Frontal cortex (tissue), 4 donors: ENCODE measurements at places on chromosomes 11 and 22.

DNA sequence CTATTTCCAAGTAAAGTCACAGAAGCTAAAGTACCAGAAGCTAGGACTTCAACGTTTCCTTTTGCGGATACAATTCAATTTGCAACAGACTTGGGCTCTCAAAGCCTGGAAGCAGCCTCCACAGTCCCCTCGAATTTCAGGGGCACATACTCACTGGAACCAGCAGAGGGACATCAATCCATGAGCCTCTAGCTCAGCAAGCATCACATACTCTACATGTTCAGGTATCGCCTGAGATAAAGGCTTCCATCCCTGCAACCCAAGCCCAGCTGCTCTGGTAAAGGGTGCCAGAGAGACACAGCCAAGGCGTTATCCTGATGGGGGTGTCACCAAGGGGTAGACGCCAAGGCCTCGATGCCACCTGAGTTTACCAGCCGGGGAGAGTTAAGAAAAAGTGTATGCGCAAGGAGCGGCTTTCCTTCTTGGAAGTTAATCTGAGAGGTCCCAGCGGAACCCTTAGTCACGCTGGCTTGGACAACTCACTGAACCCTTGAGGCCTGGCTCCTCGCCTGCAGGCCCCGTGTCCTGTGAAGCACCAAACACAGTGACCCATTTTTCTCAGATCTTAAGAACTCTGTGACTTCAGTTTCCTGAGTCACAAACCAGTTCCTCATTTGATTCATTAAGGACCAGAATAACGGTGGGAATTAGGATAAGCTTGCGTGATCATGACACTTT is 13.0 kb downstream of the LTO1 start:
- no peak for DNase-seq

- DNase-seq: peak; percentile 12
Measured at GRCh38 chr22:30005213-30005857, 74.9 kb upstream of the HORMAD2 start.

DNA sequence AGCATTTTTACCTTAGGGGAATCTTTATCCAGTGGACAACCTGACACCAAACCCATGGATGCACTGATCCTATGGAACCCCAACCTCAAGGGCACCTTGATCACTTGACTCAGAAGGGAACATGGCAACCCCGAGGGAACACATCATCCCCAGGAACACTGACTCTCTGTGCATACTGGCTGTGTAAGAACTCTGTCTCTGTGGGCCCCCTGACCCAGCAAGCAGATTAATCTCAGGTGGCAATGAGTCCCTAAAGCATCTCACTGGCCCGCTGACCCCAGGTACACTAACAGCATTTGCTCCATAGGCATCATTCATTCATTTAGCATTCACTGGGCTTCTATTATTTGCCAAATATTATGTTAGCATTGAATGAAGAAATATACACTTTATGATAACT is 16.9 kb downstream of the EIF3F start:
- DNase-seq: no peak

GRCh38 chr11:71286701-71287643 is 34.6 kb upstream of the SHANK2 start:
- no peak for DNase-seq

DNA sequence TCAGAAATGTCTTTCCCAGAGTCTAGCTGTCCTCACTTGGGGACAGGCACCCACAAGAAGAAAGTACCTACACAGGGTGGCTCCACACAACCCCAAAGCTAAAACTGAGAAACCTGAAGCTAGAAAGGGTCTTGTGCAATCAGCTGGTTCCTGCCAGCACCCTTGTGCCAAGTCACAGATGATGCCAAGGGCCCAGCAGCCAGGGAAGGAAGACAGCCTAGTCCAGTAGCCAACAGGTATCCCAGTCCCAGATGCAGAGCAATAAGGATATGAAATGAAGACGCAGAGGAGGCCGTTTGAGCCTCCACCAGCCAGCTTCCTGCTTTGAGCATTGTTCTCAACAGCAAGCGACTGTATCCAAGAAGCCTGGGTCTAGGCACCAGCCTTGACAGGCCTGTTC is 6.1 kb downstream of the PLEKHA7 start:
- no peak for DNase-seq

DNA sequence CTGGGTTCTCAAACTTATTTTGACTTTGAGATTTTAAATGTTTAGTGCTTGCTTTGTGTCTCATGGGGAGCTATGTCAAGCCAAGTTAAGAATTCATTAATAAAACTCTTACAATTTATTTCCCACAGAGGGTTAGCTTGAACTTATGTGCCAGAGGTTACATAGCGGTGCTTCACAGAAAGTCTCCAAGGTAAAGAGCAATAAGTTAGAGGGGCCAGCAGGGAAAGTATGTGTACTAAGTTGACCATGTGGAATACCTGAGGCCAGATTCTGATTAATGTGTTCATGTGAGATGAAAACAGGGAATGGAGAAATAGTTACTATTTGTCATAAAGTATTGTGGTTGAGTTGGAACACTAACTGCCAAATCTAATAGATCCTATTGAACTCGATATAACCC is 149.3 kb downstream of the TMEM135 start:
- no peak for DNase-seq

- no peak for DNase-seq
Measured at GRCh38 chr11:9095421-9095820, 4.0 kb upstream of the SCUBE2 start.

GRCh38 chr11:31022080-31022479 is 347.5 kb downstream of the DCDC1 start:
- no peak for DNase-seq

DNA sequence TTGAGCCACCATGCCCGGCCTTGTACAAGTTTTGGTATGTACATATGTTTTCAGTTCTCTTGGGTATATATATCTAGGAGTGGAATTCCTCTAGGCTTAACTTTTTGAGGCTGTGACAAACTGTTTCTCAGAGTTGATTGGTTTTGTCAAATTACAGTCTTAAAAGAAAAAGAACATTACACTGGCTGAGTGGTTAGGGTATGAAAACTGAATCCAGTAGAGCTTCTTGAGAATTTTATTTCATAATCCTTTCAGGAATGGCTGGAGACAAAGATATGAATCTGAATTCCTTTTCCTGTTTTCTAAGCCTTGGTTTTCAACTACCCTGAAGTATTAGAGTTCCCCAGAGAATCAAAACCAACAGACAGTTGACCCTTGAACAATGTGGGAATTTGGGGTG is 6.5 kb downstream of the METTL15 start:
- DNase-seq: no peak

DNA sequence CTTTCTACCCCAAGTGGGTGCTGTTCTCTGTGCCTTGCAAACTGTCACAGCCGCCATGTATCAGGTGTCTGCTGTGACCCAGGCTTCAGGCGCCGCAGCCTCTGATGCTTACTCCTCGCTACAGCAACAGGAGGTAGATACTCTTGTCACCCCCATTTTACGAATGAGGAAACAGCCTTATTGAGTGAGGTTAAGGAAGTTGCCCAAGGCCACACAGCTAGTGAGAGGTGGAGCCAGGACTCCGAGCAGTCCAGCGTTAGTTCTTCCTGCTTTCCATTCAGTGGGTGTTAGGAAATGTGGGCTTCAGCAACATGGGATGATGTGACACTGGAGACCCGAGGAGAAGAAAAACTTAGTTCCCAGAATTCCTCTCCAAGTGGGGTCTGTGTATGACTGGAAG is 14.3 kb downstream of the RNF215 start:
- no peak for DNase-seq

- DNase-seq: no peak
Measured at GRCh38 chr22:17098379-17098819, 13.6 kb downstream of the IL17RA start.

GRCh38 chr22:23218867-23219251 is 38.5 kb downstream of the BCR start:
- no peak for DNase-seq

GRCh38 chr11:27388869-27389268 is 25.9 kb upstream of the CCDC34 start:
- no peak for DNase-seq

DNA sequence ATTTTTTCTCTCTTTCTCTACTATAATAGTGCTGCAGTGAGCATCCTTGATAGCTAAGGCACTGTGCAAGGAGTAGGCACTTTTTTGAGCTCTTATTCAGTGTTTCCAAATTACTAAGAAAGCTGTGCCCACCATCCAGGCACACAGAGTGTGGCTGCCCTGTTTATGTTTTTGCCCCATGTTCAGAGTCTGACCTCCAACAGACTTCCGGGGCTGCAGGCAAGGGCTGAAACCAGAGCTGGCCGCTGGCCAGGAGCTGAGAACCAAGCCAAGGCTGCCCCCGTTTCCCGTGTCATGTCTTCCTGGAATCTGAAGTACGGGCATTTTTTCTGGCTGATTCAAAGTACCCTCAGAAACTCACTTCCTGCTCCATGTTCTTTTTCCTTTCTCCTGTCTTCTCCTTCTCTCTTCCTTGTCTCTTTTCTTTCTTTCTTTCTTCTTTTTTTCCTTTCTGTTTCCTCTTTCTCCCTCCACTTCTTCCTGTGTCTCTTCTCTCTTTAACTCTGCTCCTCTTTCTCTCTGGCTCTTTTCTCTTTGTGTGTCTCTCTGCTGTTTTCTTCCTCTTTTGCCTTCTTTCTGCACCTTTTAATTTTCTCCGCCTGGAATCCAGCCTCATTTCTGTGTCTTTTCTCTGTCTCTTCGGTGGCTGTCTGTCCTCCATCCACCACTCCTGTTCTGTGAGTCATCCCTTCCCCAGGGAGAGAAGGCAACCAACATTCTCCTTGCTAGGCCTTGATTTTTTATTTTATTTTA is 17.0 kb upstream of the KCTD14 start:
- DNase-seq: peak; percentile 23

DNA sequence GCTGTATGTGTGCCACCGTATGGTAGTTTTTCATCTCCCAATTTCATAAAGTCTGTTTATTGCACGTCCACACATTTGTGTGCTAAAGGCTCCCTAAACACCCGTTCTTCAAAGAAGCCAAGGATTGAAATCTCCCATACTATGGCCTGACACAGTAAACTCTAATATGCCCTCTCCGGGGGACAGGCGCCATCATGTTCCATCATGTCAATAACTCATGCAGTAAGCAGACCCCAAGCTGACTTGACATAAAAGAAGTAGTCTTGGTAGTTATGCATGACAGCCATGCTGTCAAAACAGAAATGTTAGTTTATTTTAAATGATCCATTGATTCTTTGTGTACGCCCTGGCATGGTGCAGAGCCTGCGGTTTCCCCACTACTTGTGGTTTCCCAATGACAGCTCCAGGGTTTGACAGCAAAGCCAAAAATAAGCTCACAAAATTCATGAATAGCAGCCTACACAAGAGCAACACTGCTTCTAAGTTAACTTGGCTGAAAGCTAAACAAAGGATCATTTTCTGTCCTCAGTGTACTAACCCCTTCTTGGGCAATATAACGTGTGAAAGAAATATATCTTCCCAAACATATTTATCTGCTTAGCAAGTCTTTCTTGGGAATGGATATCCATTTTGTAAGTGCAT is 56.5 kb upstream of the CABP7 start:
- no peak for DNase-seq

DNA sequence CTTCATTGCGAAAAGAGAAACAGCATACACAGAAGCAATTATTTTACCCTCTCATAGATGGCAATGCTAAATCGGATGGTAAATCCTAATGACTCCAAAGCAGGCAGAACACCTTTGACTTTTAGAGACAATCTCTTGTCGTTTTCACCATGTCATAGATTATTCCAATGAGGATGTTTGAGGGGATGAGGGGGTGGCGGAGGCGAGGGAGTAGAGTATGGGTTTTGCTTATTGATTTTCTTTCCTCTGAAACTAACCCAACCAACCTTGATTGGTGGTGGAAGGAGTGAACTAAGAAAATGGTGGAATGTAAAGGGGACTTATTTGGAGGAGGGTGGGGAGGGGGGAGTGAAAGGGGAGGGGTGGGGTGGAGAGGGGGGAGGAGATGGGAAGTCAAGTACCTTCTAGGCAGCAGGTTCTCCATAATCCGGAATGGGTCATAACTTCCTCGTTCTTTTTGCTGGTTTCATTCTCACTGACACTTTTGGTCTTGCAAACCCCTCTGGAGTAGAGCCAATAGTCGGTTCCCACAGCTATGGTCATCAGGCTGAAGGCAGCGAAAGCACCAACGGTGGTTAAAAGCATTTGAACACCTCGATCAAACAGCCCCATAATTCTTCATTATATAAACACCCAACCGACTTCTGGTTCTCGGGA is 1.5 kb downstream of the CACNG2 start:
- no peak for DNase-seq

DNA sequence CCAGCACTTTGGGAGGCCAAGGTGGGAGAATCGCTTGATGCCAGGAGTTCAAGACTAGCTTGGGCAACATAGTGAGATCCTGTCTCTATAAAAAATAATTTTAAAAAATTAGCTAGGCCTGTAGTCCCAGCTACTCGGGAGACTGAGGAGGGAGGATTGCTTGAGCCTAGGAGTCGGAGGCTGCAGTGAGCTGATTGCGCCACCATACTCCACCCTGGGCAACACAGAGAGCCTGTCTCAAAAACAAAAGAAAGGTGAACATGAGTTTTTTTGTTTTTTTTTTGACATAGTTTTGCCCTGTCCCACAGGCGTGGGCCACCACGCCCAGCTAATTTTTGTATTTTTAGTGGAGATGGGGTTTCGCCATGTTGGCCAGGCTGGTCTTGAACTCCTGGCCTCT is 17.6 kb downstream of the MED15 start:
- no peak for DNase-seq

DNA sequence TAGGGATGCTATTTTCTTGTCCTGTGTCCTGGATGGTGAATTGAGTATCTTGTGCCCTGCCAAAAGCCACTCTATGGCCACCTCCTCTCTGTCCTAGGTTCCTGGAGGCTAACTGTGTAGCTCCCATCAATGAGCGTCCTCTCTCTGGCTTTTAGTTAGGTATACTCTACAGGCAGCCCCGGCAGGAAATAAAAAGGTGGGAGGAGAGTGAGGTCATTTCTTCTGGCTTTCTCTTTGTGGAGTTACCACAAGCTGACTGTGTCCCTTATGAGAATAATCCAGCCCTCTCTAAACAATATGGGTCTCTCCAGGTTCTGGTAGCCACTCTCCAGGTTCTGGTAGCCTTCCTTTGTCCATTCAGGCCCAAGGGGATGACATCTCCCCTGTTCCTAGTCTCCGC is 11.7 kb upstream of the ASPHD2 start:
- DNase-seq: no peak

- no peak for DNase-seq
Measured at GRCh38 chr22:40748388-40749355, 69.4 kb downstream of the MCHR1 start.

DNA sequence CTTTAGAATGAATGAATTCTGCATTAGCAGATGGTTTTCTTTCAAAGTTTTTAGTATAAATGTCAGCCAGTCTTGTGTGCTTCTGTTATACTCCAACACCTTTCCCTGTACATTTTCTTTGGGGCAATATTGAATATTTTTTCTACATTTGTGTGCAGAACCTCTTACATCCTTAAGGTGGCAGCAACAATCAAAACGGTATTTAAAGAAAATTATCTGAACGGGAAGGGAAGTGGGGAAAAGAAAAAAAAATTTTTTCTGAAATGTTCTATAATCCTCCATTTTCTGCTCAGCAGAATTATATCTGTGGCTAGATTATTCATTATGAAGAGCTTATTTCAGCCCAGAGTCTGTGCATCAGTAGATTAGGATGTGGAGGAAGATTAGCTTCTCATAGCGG is 347.3 kb upstream of the RAG2 start:
- no peak for DNase-seq

GRCh38 chr11:131764649-131765048 is 394.2 kb downstream of the NTM start:
- no peak for DNase-seq
